ENCODE measurements at places on chromosomes 11 and 22.

DNA sequence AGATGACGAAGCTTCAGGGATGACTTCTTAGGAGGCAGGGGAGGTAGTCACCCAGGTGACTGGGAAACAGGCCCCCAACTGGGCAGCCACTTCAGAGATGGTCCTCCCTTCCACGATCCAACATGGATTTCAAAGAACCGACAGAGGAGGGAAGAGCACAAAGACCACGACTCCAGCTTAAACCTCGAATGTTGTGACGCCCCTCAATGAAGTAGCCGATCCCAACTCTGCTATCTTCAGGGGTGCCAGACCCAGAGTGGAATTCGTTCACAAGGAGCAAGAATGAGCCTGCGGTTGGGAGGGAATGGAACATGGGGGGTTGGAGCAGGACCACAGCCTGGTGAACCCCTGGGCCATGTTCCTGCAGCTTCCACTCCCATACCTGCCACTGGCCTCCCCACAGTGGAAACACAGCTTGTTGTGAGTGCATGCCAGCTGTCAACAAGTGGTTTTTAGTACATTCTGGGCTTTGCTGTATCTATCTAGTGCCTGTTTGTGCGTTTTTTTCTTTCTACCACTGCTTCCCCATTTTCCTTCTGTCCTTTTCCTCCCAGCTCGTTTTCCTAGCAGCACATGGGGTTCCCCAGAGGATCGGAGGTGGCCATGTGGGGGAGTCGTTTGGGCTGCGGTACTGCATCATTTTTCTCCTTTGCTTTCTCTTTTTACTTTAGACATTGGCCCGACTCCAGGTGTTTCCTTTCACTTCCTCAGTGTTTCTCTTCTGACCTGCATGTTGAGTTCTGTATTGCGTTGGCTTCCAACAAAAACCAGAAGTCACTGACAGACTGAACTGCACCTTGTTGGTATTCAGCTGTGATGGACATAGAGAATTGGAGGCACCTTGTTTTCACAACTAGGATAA is 65.8 kb downstream of the MORC2 start:
- DNase-seq: no peak

DNA sequence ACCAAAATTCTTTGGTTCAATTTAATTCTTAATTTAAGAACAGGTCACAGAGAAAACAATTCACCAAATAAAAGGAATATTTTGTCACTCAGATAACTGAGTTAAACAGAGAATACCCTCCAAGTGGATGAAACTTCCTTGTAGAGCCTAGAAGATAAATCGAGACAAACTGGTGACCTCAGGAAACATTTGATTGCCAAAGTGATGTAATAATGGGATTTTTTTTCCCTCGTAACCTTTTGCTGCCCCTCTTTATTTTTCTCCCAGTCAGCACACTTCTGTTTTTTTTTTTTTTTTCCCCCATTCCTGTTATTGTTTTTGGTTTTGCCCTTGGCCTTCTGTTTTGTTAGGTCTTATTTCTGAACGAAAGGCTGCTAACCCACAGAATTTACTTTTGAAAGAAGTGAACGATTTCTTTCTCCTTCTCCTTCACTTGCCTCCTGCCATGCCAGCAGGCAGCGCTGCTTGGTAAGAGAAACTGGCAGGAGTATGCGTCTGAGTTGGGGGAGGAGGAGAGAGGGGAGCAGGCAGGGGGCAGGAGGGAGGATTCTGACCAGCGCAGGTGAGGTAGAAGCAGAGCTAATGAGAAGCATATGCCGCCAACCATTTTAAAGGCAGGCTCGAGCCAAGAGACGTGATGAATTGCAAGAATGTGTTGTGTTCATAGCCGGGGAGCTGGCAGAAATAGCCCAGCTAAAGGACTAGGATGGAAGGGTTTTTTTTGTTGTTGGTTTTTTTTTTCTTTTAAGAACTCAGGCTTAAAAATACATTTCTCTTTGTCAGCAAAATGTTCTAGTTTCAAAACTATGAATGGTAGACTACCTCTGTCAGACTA is 121.9 kb upstream of the MTMR2 start:
- peak; percentile 29 for DNase-seq

DNA sequence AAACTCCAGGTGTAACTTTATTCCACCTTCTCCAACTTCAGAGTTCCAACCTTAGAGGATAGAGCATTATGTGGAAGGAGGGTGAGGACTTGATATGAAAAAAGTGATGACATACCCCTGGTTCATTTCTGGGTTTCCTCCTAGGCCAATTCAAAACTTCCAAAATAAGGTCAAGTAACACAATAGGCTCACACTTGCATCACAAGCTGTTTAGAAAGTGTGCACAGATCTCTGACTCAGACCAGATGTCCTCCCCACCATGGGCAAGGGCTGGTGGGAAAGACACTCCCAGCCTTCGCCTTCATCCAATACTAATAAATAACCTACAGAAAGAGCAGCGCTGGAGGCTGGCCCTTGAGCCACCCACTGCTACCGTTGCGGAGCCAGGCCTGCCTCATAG is 5.8 kb upstream of the BUD13 start:
- DNase-seq: no peak

GRCh38 chr11:61725781-61726231 is 26.6 kb upstream of the MYRF start:
- DNase-seq: no peak

- DNase-seq: no peak
These were observed 61.3 kb downstream of the CHST1 start for GRCh38 chr11:45603946-45604682.

GRCh38 chr11:106461839-106462545 is 384.5 kb downstream of the AASDHPPT start:
- no peak for DNase-seq
